ENCODE measurements at places on chromosomes 5 and 9.

DNA sequence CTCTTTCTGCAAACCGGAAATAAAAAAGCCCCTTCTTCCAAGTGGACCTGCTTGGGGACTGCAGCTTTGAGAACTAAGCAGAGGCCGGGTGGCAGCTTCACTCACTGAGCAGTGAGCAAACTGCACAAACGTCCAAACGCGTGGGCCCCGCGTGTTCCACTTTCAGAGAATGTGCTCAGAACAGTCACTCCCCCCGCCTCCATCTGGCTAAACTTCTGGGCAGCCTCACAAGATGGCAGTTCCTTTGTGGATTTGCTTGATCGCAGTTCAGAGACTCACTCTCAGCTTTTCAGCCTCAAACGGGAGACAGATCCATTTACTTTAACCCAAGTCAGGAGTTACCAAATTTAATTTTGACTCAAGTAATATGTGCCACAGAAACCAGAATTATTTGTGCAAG, 216.6 kb downstream of the TLE1 start:
- DNase-seq: no peak

DNA sequence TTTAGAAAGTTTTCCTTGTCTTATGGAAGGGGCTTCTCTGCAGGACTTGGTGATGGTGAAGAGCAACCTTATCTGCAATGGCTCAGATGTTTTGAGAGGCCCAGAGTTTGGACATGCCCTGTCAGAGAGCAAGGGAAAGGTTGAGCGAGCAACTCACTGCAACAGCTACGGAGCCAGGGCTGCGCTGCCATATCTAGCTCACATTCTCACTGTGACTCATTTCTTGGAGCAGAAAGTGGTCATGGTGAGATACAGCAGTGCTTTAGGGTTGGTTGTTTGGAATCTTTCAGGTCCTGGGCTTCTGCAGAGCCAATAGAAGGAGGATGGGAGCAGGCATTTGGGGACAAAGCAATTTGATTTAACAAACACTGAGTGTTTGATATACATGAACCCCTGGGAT, 12.3 kb downstream of the GLRA1 start:
- no peak for DNase-seq

GRCh38 chr5:163433271-163433670, 4.1 kb upstream of the CCNG1 start:
- no peak for DNase-seq

- DNase-seq: no peak
These were observed 9.5 kb downstream of the IRX2 start for GRCh38 chr5:2741956-2742355.

- no peak for DNase-seq
These were observed 5.2 kb downstream of the GLIPR2 start for GRCh38 chr9:36141761-36142160.

- DNase-seq: no peak
These were observed 7.1 kb upstream of the CORO2A start for GRCh38 chr9:98199388-98200033.

DNA sequence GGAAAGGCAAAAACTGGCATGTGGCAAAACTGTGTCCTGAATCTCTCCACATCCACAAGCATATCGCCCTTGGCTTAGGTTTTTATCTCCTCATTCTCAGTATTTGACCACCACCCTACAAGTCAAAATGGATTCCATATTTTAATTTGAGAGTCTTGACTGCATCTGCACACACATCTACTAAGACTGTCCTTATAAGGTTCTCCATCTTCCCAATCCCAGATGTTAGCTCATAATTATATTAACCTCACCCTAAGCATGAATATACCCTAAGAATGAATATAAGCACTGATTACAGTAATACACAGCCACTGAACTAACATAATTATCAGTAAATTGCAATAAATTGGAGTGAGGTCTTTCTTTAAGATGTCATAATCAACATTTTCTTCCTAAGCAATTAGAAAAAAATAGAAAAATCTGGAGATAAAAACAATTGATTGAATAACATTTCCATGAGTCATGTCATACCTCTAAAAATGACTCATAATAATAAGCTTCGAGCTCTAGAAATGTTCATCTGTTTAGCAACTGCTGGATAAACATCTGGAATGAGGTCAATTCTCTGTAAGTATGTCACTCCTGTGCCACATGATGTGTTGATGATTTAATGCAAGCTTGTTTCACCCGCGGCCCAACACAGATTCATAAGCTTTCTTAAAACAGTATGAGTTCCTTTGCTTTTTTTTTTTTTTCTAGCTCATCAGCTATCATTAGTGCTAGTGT, 39.9 kb upstream of the PAM start:
- DNase-seq: no peak

GRCh38 chr5:178107756-178108310, 5.5 kb upstream of the N4BP3 start:
- DNase-seq: no peak

GRCh38 chr5:178318893-178319292, 86.3 kb upstream of the PHYKPL start:
- no peak for DNase-seq

- no peak for DNase-seq
These were observed 211.1 kb upstream of the IRX1 start for GRCh38 chr5:3384531-3384930.

- no peak for DNase-seq
These were observed 93.1 kb upstream of the IFNK start for GRCh38 chr9:27430750-27431535.

All from CD8-positive, alpha-beta memory T cell (primary cell).